ENCODE measurements at places on chromosomes 4 and X.

GRCh38 chr4:168248176-168248710 is 70.3 kb downstream of the DDX60 start:
- DNase-seq: no peak

DNA sequence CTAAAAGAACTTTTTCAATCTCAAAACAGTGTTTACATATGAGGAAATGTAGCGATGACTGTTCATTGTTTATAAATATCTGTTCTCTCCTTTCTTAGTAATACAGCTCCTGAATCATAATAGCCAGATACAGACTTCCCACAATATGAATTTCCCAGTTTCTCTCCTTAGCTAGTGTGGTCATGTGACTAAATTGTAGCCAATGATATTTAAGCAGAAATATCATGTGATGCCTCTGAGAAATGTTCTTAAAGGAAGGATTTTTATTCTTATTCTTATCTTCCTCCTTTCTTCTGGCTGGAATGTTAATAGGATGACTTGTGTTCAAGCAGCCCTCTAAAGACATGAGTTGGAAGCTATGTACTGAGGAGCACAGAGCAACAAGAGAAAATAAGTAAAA is 383.7 kb upstream of the ATOH1 start:
- DNase-seq: no peak

- DNase-seq: no peak
Measured at GRCh38 chrX:96376266-96376665, 308.4 kb upstream of the DIAPH2 start.

DNA sequence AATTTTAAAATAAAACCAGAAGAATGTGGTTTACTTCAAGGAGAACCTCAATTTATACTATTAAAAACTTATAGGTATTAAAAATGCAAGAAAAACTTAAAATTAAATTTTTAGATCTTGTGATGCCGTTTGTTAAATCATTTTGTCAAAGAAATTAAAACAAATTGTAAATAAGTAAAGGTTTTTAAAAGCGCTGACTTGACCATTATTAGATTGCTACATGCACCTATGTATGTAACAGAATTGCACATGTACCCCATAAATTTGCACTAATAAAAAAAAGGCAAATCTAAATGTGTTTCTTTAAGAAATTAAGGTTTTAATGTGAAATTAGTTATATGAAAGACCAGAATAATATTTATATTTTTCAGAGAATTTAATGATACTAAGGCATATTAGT is 156.1 kb downstream of the LARP7 start:
- DNase-seq: no peak

DNA sequence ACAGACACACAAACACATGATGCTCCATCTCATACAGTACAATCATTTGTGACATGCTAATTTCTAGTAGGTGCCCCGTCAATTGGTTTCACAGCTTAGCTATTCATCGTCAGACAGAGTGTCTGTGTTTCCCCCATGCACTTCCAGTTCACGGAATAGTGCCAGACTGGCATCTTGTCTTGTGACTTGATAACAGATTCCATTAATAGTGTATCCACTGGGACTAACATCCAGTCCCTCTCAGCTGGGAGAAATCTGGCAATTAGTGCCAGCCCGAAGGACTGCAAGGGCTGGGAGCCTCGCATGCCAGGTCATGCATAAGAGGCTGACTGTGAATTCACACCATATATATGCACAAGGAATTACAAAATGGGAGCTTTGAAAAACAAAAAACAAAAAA is 20.2 kb upstream of the GATB start:
- DNase-seq: no peak

DNA sequence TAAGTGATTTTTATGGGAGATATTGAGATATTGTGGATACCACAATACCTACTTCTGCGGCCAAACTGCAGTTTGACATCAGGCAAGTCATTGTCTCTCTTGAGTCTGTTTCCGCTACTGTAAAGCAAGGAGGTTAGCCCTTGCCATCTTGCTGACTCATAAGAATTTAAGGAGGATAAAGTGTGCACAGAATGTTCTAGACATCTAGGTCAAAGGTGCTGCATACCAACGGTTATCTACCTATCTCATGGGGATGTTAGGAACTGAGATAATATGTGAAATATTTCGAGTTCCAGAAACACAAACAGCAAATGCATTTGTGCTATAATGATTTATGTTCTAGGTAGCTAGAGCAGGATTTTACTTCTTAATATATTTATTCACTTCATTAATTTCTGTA is 211.5 kb upstream of the NR3C2 start:
- DNase-seq: no peak

- no peak for DNase-seq
Measured at GRCh38 chr4:8616831-8617230, 24.3 kb downstream of the CPZ start.

GRCh38 chrX:9857575-9858474 is 71.6 kb downstream of the SHROOM2 start:
- no peak for DNase-seq

DNA sequence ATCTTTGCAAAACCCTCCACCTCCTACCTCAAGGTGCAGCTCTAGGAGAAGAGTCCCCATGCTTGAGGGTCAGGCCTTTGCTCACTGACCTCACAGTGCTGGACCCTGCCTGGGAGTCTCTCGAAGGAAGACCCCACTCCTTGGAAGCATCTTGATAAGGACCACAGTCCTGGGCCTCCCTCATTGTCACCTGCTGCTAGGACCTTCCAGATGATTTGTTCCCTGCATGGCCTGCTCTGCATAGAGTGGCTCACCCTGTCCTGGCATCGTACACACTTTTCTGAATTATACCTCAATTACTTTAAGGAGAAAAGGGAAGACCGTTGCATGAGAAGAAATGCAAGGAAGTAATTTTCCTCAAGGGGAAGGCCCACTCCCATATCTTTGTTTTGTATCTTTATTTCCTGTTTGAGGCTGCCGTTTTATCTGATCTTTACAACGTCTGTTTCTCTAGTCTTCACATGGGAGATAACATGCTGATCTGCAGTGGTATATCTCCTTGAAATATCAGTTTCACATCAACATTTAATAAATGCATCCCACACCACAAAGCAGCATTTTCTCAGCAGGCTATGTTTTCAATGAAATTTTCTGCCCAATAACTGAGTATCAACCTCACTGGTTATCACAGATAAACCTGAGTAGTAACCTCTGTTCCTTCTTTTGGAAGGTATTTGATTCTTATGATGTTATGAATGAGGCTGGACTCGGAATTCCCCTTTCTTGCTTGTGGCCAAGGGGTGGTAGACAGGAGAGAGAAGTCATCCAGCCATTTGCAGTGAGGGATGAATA is 15.0 kb upstream of the AKAP17A start:
- DNase-seq: no peak

GRCh38 chrX:66050140-66050569 is 10.3 kb upstream of the VSIG4 start:
- DNase-seq: no peak

GRCh38 chr4:129246910-129247461 is 151.0 kb downstream of the C4orf33 start:
- DNase-seq: no peak

Measured in vagina (tissue), 2 donors.